ENCODE measurements at places on chromosomes 2 and 18.

- ATAC-seq, result no peak
These were observed 112.8 kb upstream of the NABP1 start for GRCh38 chr2:191565120-191565519.

DNA sequence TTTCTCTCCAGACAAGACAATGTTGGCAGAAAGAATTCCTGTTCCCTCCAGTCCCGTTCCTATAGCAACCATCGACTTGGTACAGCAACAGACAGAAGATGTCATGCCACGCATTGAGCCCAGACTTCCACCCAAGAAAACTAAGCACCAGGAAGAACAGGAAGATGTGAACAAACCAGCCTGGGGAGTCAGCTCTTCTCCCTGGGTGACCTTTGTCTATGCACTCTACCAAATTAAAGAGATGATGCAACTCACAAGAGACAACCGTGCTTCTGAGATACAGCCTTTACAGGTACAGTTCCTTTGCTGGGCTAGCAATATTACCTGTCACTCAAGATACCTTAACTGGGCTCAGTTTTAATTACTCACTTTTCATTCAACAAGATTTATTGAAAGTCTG lies 37.1 kb downstream of the NEMP2 start:
- ATAC-seq, result no peak

DNA sequence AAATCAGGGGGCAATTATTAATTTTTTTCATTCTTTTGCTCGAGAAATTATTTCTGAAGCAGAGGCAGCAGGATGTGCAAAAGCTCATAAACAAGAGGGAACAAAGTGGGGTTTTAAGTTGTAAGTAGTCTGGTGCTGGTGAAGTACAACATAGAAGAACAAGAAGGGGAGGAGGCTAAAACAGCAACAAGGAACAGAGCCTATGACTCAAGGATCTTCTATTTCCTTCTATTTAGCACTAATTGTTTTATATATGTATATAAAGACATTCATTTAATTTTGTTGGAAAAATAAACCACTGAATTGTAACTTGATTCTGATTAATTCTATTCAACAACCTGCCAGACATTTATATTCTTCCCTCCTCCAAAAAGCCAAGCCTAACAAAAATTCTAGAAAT lies 35.0 kb downstream of the YES1 start:
- ATAC-seq, result no peak

DNA sequence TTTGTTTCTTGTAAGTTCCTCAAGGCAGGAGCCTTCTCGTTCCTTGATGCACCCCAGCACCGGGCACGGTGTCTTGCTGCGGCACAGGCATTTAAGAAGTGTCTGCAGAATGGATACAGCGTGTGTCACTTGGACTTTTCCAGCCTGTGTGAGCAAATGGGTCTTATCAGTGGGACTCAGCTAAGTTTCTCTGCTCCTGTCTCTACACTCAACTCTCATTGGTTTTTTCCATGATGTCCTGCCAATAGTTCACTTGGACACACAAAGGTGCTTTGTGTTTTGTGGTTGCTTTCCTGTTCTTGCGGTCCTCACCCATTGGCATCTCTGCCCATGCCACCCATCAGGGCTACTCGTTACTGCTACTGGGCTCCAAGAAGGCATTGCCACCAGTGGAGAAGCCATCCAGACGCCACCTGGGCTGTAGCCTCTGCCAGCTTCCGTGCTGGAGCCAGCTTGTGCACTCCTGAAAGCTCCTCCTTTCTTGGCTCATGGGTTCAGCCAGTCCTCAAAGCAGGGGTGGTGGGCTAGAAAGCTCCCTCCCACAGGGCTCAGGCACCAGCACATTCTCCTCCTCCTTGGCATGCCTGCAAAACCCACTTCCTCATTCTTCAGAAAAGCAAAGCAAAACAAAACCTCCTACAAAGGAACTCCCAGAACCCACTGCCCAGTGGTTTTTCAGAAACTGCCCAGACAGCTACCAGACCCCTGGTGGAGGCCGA lies 41.4 kb downstream of the IL1R2 start:
- ATAC-seq, result peak; percentile 34

GRCh38 chr2:152099367-152100050 lies 665 bp upstream of the CACNB4 start:
- no peak for ATAC-seq

DNA sequence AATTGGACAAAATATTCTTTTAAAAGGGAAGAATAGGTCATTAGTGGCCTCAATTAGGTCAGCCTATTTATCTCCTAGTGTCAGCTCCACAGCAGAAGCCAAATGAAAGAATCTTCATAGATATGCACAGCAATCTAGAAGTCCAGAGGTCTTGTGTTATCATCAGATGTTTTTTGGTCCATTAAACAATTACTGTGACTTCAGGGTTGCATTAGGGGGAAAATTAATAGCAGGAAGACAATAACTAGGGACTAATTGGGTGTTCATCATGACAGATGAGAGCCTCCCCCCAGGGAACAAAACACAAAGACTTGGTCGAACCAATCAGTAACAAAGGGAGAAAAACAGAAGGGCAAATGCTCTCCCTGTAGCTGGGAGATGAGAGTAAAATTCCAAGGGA lies 264.7 kb downstream of the PTH2R start:
- no peak for ATAC-seq

GRCh38 chr2:148110184-148110583 lies 89.3 kb downstream of the MBD5 start:
- ATAC-seq, result no peak

DNA sequence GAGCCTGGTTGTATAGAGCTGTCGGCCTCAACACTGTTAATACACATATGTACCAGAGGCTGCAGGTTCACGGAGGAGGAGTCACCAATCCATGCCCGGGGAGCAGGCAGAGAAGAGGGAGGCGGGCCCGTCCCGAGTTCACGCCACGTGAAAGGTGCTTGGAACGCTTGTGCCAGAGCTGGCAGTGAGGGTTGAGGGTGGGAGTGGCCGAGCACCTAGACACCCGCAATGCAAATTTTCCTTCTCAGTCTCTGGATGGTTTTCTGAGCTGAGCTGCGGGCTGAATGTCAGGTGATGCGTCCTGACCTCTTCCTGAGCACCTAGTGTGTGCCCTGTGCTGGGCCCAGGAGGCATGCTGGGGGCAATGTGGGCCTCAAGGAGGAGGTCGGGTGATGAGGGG lies 52.2 kb downstream of the ODC1 start:
- ATAC-seq, result no peak

DNA sequence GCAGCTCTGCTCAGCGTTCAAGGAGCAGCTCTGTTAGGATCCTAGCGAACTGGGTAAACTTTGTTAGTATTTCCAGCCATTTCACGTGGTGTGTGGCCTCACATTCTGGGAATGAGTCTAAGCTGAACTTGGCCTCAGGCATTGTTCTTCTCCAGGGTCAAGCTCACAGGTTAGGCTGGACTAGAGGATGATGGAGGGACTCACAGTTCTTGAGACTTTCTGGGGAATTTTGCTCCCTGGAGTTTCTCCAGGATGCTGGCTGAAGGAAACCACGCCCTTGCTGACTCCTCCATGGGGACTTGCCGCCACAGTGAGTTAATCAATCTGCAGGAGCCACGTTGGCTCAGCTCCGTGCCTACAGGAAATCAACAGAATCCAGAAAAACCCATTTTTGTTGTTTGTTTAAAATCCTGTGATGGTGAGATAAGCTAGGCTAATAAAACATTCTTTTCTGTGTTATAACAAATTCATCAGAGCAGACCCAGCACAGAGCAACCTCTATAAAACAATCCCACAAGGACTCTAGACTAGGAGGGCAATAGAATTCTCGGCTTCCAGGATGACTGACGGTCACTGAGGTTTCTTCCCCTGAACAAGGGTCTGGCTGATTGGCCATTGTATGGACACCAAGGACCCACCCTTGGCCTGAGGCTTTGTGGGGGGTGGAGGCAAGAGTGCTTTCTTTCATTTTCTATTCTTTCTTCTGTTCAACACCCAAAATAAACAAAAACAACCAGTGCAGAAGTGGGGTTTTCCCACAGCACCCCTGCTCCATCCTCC lies 12.6 kb downstream of the CNDP1 start:
- ATAC-seq, result no peak

GRCh38 chr18:62209046-62209445 lies 22.0 kb downstream of the RELCH start:
- no peak for ATAC-seq

DNA sequence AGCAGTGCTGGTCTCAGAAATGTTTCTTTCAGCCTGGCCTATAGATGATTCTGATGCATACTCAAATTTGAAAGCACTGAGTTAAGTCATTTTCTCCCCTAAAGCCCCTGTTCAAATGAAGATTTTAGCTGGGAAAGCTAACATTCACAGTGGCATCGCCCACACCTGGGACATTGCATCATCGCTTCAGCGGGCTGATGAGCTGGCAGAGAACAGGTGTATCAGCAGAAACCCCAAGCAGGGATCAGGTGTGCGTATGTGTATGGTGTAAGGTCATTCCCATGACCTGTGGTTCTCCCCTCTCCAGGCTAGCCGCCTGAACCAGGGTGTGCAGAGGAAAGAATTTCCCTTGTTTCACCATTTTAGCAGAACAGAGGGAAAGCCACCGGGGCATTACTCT lies 56.3 kb downstream of the EPAS1 start:
- ATAC-seq, result no peak

- no peak for ATAC-seq
These were observed 61.3 kb upstream of the ITGA4 start for GRCh38 chr2:181395851-181396250.

GRCh38 chr18:39591649-39592048 lies 2026.1 kb upstream of the CELF4 start:
- no peak for ATAC-seq

- no peak for ATAC-seq
These were observed 10.7 kb downstream of the LYPD1 start for GRCh38 chr2:132659331-132659730.

- no peak for ATAC-seq
These were observed 247.8 kb downstream of the AGPS start for GRCh38 chr2:177640423-177640822.

DNA sequence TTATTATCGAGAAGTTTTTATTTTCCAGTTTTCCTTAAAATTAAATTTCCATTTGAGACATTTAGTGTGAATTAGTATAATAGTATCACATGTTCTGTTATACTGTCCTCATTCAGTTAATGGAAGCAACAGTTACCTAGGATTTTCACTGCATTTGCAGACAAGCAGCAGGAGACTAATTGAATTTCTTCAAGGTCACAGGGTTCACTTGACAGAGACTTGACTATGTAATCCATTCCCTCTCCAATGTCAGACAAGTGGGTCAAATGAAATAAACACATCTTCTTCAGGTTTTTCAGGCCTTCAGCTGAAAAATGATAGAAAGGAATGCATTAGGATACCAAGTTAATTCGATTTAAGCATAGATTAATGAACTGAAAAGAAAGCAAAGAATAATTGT lies 26.7 kb downstream of the NLRC4 start:
- ATAC-seq, result no peak

DNA sequence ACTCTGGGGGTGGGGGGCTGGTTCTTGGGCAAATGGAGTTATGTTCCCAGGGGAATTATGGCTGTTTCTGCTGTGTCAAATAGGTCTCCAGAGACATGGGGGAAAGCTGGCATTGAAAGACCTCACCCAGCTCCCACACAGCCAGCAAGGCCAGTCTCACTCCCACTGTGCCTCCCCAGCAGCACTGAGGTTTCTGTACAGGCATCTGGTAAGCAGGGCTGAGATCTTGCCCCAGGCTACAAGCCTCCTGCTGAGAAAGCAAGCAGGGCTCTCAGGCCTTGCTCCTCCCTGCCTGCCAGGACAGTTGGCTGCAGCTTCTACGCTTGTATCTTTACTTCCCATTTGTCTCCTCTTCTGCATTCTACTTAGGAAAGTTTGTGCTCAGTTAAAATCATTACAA lies 50.5 kb upstream of the FHOD3 start:
- no peak for ATAC-seq

GRCh38 chr2:235063471-235063961 lies 111.7 kb downstream of the SH3BP4 start:
- no peak for ATAC-seq

- ATAC-seq, result no peak
These were observed 503.8 kb upstream of the NRXN1 start for GRCh38 chr2:51535763-51536162.

DNA sequence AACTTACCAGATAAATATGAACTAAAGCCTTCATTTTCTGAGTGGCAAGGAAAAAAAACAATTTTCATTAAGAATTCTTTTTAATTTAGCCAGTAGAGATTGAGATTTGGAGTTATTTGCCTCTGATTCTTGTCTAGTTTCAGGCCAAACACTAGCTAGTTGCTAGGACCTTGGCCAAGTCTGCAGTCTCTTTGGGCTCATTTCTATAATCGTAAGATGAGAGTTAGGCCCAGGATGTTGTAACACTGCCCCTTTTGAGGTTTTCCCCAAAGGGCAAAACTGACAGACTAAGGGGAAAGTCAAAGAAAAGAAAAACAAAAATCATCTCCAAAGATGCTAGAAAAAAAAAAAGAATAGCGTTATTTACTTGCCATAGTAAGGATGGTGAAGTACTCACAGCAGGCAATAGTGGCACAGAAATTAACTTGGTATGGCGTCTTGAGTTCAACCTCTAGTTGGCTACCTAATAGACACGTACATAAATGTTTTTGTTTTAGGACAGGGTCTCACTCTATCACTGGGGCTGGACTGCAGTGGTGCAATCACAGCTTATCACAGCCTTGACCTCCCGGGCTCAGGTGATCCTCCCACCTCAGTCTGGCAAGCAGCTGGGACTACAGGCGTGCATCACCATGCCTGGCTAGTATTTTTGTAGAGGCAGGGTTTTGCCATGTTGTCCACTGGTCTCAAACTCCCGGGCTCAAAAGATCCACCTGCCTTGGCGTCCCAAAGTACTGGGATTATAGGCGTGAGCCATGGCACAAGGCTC lies 23.0 kb upstream of the ADAM17 start:
- ATAC-seq, result no peak

GRCh38 chr18:35714539-35714938 lies 133.0 kb downstream of the GALNT1 start:
- no peak for ATAC-seq

GRCh38 chr2:197852108-197852507 lies 47.7 kb downstream of the PLCL1 start:
- no peak for ATAC-seq

DNA sequence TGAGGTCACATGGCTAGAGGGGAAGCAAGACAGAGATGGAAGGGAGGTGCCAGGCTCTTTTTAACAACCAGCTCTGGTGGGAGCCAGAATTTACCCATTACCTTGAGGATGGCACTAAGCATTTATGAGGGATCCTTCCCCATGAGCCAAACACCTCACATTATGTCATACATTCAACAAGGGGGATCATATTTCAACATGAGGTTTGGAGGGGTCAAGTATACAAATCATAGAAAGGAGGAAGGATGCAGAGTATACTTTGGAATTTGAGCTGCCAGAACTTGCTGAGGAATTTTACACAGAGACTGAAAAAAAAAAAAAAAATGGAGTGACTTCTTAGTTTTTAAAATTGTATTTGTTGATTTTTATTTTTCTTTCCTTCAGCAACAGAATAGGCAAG lies 891.4 kb downstream of the CCDC85A start:
- ATAC-seq, result no peak

GRCh38 chr2:180002198-180002770 lies 4.8 kb downstream of the CWC22 start:
- ATAC-seq, result no peak

Measured in activated CD4-positive, CD25-positive, alpha-beta regulatory T cell treated with anti-CD3 and anti-CD28 coated beads, Interleukin-2, amount 50 U/mL, for 24 hours (primary cell).